Breast epithelium (tissue), 4 donors: ENCODE measurements at places on chromosomes 2 and 18. TPM values are rescaled to one million over a fixed set of nuclear protein-coding genes. Genes with fewer than 3 reads are reported as not detected.

DNA sequence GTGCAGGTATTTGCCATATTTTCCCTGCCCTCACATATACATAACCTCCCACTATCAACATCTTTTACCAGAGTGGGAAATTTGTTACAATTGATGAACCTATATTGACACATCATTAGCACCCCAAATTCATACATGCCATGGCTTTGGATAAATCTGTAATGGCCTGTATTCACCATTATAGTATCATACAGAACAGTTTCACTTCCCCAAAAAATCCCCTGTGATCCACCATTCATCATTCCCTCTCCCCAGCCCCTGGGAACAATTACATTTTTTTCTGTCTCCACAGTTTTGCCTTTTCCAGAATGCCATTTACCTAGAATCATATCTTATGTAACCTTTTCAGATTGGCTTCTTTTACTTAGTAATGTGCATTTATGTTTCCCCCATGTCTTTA is 494.5 kb downstream of the RNF144A start:
- H3K4me1 ChIP-seq, result no peaks in the 10 kb centered on the region
- no peak overlapping the region for H3K4me3 ChIP-seq
- no peaks in the 10 kb centered on the region for H3K27me3 ChIP-seq
- H3K27ac ChIP-seq, result no peak overlapping the region
- no peak for DNase-seq
- H3K36me3 ChIP-seq, result no peaks in the 10 kb centered on the region

DNA sequence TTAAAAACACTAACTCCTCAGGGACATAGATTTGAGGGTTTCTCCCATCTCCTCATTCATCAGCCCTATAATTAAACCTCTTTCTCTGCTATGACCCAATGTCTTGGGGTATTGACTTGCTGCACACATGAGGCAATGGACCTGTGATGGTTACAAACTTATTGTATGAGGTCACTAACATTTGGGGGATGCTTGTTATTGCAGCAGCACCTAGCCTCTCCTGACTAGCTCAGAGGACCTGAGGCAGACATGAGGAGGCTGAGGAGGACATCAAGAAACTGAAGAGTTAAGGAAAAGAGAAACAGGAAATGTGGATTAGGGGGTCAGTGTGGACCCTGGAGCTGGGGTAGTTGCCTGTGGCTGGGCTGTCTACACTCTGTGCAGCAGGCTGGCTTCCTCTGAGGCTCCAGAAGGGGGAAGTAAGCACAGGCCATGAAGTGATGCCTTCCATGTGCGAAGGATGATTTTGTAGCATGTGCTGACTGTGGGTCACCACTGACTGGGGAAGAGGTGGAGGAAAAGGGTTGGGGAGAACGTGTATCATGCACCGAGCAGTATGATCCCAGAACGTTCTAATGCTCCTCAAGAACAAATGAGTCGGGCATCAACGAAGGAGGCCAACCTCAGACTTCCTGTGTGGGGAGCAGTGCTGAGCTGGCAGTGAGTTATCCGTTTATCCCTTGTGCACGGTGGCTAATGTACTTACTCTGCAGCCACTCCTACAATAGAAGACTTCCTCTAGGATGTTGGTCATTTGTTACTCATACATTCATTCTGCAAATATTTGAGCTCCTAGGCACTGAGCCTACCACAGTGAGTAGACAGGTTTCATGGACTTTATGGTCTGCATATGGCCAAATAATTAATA is 42.1 kb upstream of the RFX8 start:
- DNase-seq, result no peak
- H3K27ac ChIP-seq, result peak overlapping the region; percentile 20
- no peaks in the 10 kb centered on the region for H3K27me3 ChIP-seq
- H3K36me3 ChIP-seq, result no peaks in the 10 kb centered on the region
- no peak overlapping the region for H3K4me3 ChIP-seq
- H3K4me1 ChIP-seq, result no peaks in the 10 kb centered on the region

DNA sequence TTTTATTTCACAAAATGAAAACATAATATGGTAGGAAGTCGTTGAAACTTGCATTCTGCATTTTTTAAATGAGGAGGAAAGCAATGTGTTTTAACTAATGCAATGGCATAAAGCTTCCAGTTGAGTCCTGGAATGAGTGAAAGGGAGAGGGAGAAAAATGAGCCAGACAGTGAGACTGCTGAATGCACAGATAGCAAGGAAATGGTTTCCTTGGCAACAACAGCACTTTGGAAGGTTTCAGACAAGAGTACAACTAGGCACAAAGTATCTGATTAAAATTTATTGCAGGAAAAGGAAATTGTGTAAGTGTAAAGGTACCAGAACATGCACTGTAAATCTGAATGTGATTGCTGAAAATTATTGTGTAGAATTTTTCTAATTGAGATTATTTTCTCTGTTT is 320.1 kb upstream of the KYNU start:
- no peak overlapping the region for H3K27ac ChIP-seq
- DNase-seq, result no peak
- no peaks in the 10 kb centered on the region for H3K36me3 ChIP-seq

Gene PIEZO2
- 1.9 TPM for total RNA-seq

DNA sequence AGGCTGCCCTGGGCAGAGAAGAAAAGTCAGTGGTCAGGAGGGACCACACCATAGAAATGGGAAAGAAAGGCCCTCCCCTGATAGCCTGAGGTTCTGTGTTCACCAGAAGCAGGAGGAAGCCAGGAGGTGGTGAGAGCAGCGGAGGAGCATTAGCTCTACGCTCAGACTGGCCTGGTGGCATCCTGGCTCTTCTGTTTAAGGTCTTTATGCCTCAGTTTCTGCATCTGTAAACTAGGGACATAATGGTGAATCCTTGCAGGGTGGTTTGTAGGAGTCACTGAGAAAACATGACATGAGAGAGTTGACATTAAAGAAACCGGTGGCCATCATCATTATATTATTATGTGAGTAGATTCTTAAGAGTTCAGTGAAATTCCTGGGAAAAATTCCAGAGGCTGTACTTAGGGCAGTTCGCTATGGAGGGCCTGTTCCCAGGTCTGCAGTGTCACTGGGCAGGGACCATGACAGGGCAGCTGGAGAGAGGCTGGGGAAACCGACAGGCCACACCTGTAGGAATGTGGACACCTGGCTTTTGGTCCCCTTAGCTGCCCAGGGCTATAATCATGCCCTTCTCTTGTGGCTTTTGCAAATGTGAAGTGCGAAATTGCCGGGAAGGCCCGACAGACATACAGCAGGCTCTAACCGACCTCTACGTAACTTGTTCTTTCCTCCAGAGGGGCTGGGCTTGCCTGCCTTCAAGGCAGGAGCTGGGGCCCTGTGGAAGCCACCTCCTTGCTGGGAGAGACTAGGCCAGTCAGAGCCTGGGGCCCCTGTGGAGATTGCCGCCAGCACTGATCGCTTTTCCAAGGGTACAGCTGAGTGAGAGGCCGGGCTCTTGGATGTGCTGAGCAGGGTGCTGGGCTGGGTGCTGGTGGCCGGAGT is 31.0 kb downstream of the GLI2 start:
- no peaks in the 10 kb centered on the region for H3K36me3 ChIP-seq
- peak overlapping the region; percentile 78 for H3K27ac ChIP-seq
- H3K27me3 ChIP-seq, result no peaks in the 10 kb centered on the region

Gene CD8A
- total RNA-seq, result 0.96 TPM

- no peaks in the 10 kb centered on the region for H3K36me3 ChIP-seq
- no peak for DNase-seq
- H3K27ac ChIP-seq, result no peak overlapping the region
- no peaks in the 10 kb centered on the region for H3K27me3 ChIP-seq
Observed at GRCh38 chr18:22550861-22551260, 133.1 kb upstream of the CTAGE1 start.

DNA sequence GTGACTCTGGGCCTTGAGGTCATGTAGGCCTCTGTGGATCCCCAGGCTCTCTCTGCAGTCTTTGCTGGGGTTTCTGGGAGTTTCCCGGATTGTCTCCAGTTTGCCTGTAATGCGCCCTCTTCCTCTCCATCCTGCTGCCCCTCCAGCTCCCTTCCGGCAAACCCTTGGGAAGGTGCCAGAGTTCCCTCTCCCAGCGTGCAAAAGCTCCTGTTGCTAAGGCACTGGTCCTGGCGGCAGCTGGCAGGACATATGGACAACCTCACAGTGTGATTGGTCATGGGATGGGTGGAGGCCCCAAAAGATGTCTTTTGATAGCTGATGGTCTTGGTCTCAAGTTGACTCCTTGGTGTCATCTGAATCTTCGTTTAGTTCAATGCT is 320.1 kb downstream of the CYP26B1 start:
- no peaks in the 10 kb centered on the region for H3K4me1 ChIP-seq
- no peak overlapping the region for H3K27ac ChIP-seq
- no peaks in the 10 kb centered on the region for H3K36me3 ChIP-seq
- no peak overlapping the region for H3K4me3 ChIP-seq

GRCh38 chr18:10814336-10814735 is 288.5 kb downstream of the NAPG start:
- H3K4me3 ChIP-seq, result no peak overlapping the region
- H3K27me3 ChIP-seq, result no peaks in the 10 kb centered on the region
- H3K4me1 ChIP-seq, result no peaks in the 10 kb centered on the region
- no peak overlapping the region for H3K27ac ChIP-seq

GRCh38 chr2:98726205-98726604 is 4.7 kb downstream of the MGAT4A start:
- H3K27ac ChIP-seq, result no peak overlapping the region
- H3K36me3 ChIP-seq, result no peaks in the 10 kb centered on the region
- no peak for DNase-seq
- H3K4me3 ChIP-seq, result no peak overlapping the region

Gene PROC
- not detected for total RNA-seq

DNA sequence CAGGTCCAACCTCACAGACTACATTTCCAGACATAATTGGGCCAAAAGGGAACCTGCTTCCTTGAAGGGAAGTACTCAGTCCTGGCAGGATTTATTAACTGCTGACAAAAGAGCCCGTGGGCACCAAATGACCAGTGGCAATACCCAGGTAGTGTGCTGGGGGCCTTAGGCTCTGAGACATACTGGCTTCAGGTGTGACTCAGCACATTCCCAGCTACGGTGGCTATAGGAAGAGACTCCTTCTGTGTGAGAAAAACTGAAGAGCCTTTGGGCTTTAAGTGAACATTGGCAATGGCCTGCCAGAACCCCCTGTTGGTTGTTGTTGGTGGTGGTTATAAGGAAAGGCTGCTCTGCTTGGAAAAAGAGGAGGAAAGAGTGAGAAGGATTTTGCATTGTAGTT is 401.8 kb downstream of the KCNJ3 start:
- no peak for DNase-seq
- no peaks in the 10 kb centered on the region for H3K36me3 ChIP-seq
- H3K27ac ChIP-seq, result no peak overlapping the region
- H3K27me3 ChIP-seq, result no peaks in the 10 kb centered on the region
- no peaks in the 10 kb centered on the region for H3K4me1 ChIP-seq

DNA sequence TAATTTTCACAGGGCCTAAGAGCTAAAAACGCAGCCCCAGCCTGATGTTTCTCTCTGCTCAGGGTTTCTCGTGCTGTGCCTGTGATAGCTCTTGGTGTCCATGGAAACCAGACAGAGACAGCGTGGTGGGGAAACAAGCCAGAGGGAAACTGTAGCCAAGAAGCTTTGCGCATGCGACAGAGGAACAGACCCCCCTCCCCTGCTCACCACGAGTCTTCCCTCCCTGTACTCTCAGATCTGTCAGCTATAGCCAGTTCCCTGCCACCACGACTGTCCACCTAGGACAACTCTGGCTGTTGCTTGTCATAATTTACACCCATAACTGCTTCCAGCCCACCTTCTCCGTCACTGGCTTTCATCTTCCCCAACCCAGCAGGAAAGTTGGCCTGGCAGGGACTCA is 13.2 kb upstream of the DNAJC27 start:
- H3K36me3 ChIP-seq, result no peaks in the 10 kb centered on the region
- no peaks in the 10 kb centered on the region for H3K27me3 ChIP-seq
- peaks cover 5% of the 10 kb centered on the region for H3K4me1 ChIP-seq
- H3K27ac ChIP-seq, result no peak overlapping the region
- no peak for DNase-seq

GRCh38 chr2:14232217-14232616 is 400.3 kb upstream of the LRATD1 start:
- no peaks in the 10 kb centered on the region for H3K4me1 ChIP-seq
- H3K27me3 ChIP-seq, result no peaks in the 10 kb centered on the region
- no peak overlapping the region for H3K4me3 ChIP-seq
- DNase-seq, result no peak
- no peaks in the 10 kb centered on the region for H3K36me3 ChIP-seq

DNA sequence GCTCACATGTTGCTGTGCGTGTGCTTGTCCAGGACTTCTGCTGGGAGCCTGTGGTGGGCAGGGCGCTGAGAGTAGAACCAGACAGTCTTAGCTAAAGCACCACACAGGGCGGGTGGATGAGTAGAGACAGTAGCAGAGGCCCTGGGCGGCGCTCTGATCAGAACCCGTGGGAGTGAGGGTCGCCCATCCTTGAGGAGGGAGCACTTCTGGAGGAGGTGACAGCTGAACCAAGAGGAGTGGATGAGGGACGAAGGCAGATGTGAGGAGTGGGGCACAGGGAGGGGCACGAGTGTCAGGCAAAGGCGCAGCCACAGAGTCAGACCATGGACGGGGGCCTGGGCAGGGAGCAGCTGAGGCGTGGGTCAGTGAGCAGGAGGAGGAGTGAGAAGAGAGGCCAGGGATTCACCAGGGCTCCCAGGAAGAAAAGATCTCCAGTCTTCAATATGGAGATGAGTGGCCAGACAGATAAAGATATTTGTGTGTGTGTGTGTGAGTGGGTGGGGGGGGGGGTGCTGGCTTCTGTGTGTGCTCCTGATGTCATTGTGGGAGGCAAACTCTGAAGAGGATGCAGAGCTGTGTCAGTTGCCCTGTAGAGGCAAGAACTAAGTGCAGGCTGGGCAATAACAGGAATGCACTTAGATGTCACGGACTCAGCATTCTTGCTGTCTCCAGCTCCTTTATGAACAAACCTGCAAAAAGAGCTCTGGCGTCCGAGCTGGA is 79.6 kb downstream of the TPO start:
- H3K27me3 ChIP-seq, result no peaks in the 10 kb centered on the region
- H3K4me3 ChIP-seq, result no peak overlapping the region
- DNase-seq, result no peak
- no peaks in the 10 kb centered on the region for H3K4me1 ChIP-seq
- no peaks in the 10 kb centered on the region for H3K36me3 ChIP-seq
